T follicular helper cell (primary cell): ENCODE measurements at places on chromosomes 6 and 20.
A peak's percentile ranks its signal among the peaks of the same experiment; 100 is the strongest.

DNA sequence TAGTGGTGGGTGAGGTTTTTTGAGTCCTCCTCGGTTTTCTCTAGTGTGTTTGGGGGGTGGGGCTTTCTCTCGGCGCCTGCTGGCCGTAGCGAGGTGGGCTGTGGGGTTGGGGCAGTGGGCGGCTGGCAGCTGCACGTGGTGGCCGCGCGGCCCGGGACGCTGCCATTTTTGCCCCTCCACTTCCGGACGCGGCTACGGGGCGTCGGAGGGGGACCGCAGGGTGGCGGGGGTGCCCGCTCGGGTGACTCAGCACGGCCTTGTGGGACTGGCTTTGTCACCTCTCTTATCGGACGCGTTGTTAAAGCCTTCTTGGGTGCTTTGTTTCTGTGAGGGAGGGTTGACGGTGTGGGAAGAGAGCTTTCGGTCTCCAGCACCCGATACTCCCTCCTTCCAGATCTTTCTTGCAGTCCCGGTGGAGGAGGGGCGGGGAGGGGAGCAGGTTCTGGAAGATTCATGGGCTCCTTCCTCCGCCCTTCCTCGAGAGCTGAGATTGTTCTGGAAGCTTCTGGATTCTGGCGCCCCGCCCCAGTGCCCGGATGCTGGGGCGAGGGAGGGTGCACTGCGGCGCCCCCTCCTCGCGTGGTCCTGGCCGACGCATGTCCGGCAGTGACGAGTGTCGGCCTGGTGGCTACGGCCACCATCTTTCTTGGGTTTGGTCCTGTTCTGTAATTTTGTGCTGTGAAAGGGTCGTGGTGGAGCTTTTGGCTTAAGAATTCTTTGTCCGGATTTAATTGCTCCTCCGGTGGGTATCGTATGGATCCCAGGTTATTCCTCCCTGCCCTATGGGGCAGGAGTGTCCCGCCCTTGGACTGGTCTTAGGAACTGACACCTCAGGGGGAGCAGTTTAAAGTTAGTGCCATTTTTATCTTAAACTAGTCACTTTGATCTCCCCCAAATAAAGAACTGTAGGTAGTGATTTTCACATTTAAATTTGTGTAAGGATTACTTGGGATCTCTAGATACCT, 719 bp downstream of the HSP90AB1 start:
- peak; percentile 83 for DNase-seq

GRCh38 chr6:131063764-131064272, 773 bp upstream of the EPB41L2 start:
- no peak for DNase-seq

DNA sequence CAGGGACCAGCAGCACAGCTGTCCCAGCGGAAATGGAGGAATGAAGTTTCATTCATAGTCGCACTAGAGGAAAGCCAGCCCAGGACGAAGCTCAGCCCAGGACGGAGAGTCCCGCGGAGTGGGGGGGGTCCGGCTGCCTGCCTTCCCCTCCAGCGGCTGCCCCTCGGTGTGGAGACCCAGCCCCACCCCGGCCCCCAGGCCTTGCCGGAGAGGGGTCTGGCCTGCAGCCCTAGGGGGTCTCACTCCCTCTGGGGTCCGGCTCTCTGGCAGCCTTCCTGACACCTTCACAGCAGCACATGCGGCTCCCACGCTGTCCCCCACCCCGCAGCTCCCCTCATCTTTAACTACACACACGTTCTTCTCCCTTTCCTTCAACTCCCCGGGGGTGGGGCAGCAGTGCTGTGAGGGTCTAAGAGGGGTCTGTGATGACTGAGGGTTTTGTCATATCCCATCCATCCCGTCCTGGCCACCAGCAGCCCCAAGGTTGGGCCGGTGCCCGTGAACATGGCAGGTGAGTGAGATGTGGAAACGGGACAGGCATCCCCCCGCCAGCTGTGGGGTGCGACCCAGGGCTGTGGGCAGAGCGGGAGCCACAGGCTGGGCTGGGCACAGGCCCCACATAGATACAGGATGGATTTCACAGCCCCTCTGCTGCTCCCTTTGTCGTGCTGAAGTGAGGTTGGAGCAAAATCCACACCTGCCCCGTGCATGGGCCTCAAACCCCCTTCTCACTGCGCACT, 41.8 kb downstream of the DLL1 start:
- DNase-seq, result no peak

GRCh38 chr6:52590152-52590891, 13.5 kb upstream of the TRAM2 start:
- DNase-seq, result no peak

DNA sequence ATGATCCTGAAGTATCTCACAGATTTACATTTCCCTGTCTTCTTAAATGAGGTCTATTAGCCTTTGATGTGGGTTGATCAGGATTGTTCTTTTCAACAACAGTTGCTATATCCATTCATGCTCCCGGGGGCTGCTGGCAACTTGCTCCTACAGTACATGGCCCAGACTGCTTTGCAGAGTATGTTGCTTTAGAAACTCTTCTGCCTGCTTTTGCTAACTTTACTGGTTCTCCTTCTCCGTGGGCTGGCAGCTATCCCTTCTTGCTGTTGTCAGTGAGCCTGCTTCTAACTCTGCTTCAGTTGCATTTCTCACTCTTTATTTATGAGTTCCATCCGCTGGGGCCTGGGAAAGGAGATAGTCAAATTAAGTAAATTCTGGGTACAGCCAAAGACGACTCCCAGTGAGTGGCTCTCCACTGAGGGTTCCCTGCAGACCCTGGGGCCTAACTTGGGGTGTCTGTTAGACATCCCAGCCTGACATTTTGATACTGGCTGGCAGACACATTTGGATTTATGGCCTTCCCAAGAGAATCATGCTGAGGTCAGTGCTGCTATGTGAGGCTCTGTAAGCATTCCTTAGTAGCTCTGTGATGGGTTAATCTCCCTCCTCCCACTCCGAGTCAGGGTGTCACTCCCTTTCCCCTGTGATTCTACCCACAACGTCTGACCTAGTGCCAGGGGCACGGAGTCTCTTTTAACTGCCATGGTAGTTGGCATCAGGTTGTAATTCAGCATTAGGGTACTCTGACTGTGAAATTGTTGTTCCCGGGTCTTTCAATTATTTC, 73.6 kb downstream of the SLX4IP start:
- DNase-seq, result no peak
